ENCODE measurements at places on chromosomes 5 and 9.

GRCh38 chr5:80238778-80239679 lies 16.8 kb downstream of the SERINC5 start:
- no peak for DNase-seq

DNA sequence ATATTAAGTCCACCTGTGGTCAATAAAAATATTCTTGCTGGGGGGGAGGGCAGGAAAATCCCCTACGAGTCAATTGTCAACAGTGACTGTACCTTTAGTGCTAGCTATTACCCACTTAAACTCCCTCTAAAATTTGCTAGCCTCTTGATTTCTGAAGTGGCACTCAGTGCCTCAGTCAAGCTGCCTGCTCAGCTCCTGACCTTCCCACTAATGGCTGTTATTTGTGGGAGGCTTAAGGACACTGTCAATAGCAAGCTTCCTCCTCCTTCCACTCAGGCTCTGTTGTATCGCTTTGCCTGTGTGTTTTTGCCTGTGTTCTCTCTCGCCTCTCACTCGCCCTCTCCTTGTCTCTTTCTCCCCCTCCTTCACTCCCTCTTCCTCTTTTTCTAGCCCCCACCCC lies 140.8 kb downstream of the BNC2 start:
- no peak for DNase-seq

GRCh38 chr5:126482591-126482990 lies 59.4 kb downstream of the GRAMD2B start:
- DNase-seq = no peak

GRCh38 chr9:565528-565927 lies 276.0 kb upstream of the DMRT1 start:
- DNase-seq = no peak

DNA sequence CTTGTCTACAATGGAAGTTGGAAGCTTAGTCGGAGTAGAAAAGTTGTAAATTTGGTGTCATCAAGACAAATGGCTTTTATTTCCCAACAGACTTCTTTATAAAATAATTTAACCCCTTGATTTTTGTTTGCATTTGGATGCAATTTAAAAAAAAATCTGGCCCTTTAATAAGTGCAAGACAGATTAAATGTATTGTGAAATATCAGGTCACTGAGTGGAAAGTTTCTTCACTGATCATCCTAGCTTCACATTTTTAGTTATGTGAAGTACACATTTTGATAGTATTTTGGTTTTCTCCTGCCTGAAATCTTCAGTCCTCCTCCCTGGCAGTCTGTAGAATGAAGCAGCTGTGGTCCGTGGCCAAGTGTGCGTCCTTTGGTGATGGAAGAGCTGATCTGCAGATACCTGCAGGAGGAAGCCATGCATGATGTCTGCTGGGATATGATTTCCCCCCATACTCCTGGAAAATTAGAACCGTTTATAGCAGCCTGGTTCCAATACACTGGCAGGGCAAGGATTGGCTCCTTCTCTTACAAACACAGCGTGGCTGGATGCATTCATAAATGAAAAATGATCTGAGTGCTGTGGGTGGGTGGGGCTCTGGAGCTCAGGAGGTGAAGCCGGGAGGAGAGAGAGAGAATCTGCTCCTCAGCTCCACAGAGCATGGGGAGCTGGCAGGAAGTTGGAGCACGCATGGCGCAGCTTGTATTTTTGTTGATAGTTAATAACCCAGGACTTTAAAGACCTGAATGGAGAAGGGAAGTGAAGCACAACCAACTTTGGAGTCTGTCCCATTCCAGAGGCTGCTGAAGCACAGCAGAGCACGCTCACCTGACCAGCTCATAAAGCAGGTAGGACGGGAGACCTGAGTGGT lies 238.4 kb downstream of the GOLPH3 start:
- no peak for DNase-seq

GRCh38 chr5:60295423-60295822 lies 401.9 kb upstream of the PDE4D start:
- no peak for DNase-seq

- no peak for DNase-seq
Observed at GRCh38 chr5:4212981-4213819, 617.6 kb downstream of the IRX1 start.

GRCh38 chr5:98144116-98144515 lies 629.3 kb upstream of the RGMB start:
- DNase-seq = no peak

GRCh38 chr9:92619601-92620300 lies 50.2 kb downstream of the IPPK start:
- no peak for DNase-seq

GRCh38 chr9:88872192-88872946 lies 118.9 kb upstream of the S1PR3 start:
- DNase-seq = no peak

DNA sequence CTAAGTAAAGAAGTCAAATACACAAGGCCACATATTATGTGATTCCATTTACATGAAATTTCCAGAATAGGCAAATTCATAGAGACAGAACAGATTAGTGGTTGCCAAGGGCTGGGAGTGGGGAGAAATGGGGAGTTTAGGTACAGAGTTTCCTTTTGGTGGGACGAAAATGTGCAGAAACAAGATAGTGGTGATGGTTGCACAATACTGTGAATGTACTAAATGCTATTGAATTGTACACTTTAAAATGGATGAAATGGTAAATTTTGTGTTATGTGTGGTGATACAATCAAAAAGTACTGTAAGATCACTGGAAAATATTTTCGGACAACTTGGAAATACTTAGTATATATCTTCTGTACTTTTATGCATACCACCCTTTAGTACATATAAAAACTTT lies 15.0 kb downstream of the ECM2 start:
- DNase-seq = no peak

DNA sequence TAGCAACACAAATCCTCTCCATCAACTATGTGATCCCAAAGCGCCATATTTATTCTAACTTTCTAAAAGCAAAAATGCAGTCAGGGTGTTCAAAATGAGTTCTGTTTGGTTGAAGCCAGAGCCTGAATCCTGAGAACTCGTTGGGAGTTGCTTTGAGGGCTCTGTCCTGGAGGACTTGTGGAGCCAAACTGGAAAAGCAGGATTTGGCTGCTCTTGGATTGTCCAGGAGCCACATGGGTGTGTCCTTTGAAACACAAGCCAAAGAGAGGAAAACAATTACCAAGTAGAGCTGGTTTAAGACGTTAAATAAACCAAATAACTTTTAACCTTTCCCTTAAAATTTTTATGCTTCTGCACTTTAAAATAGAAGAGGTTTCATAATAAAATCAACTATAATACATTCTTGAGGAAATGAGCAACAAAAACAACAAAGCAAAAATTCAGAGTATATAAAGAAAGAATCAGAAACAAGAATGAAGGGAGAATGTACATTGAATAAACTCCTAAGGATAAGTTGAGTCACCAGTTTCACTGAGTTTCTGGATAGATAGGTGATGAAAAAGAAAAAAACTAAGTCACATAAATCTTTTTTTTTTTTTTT lies 13.5 kb downstream of the C5orf46 start:
- DNase-seq = no peak

- DNase-seq = no peak
Observed at GRCh38 chr9:79473704-79474103, 98.1 kb upstream of the TLE4 start.

DNA sequence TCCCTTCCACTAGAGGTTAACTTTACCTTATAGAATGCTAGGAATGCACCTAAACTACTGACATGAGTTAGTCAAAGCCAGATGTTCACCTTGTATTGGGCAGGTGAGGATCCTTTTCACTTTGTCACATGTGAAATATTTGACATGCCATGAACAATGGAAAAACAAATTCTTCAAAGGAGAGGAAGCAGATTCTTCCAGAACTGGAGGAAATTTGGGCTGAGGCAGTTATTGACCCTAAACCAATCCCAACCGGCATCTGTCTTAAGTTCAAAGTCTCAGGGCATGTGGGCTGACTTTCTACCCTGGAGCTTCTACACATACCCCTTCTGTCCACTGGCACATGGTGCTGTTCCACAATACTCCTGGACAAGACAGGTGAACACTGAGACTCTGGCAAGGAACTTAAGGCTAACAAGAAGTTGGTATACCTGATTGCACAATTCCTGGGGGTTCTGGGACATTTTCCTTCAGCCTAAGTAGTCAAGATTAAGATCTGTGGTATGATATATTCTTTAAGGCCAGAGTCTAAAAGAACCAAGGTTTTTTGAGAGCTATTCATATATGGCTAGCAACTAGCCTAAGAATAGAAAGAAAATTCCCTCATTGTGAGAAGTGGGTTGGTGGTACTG lies 2.6 kb downstream of the VLDLR start:
- no peak for DNase-seq

- no peak for DNase-seq
Observed at GRCh38 chr5:168908207-168908606, 329.0 kb upstream of the PANK3 start.

GRCh38 chr5:100668511-100668910 lies 133.3 kb downstream of the FAM174A start:
- DNase-seq = no peak

DNA sequence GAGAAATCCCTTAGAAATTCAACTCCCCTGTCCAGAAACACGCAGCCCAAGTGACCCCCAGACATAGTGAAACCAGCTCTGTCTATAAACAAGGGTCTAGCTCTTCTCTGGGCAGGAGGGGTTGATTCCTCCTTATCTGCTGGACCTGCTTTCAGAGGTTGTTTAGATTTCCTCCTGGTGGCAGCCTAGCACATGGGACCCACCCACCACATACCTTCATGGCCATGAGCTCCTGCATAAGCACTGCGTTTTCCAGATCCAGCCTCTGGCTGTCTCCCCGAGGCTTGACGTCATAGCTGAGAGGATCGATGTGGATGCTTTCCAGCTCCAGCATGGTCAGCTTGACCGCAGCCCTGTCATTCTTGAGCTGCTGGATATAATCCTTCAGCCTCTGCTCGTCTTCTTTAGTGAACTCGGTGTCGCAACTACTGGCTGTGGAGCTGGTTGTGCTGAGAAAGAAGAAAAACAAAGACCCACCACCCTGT lies 77.0 kb downstream of the DCP2 start:
- no peak for DNase-seq

DNA sequence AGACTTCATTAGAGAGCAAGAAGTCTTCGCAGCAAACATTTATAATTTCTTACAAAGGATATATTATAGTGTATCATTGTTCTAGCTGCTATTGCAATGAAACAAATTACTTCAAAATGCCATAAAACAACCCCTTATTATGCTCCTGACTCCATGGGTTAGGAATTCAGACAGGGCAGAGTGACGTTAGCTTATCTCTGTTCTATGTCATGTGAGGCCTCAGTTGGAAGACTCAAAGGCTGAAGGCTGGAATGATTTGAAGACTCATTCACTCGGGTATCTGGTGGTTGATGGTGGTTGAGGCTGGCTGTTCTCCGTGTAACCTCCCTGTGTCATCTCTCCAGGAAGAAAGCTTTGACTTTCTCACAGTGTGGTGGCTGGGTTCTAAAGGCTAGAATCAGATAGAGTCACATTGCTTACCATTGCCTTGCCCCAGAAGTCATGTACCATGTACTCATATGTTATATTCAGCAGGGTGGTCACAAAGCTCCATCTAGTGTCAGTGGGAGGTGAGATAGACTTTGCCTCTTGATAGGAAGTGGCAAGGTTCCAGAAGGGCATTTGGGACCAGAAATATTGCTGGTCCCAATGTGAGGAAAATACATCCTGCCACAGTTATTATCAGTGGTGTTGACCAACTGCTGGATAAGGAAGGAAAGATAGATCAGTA lies 226.9 kb downstream of the TMEM38B start:
- no peak for DNase-seq

GRCh38 chr5:125179612-125180011 lies 433.2 kb upstream of the ZNF608 start:
- DNase-seq = no peak

- DNase-seq = no peak
Observed at GRCh38 chr5:93054424-93055163, 526.4 kb downstream of the NR2F1-AS1 start.

GRCh38 chr9:90552317-90552716 lies 90.3 kb downstream of the DIRAS2 start:
- no peak for DNase-seq

GRCh38 chr9:70760228-70760627 lies 345.8 kb upstream of the KLF9 start:
- DNase-seq = no peak

- no peak for DNase-seq
Observed at GRCh38 chr9:93577975-93578682, 1.7 kb downstream of the PHF2 start.

DNA sequence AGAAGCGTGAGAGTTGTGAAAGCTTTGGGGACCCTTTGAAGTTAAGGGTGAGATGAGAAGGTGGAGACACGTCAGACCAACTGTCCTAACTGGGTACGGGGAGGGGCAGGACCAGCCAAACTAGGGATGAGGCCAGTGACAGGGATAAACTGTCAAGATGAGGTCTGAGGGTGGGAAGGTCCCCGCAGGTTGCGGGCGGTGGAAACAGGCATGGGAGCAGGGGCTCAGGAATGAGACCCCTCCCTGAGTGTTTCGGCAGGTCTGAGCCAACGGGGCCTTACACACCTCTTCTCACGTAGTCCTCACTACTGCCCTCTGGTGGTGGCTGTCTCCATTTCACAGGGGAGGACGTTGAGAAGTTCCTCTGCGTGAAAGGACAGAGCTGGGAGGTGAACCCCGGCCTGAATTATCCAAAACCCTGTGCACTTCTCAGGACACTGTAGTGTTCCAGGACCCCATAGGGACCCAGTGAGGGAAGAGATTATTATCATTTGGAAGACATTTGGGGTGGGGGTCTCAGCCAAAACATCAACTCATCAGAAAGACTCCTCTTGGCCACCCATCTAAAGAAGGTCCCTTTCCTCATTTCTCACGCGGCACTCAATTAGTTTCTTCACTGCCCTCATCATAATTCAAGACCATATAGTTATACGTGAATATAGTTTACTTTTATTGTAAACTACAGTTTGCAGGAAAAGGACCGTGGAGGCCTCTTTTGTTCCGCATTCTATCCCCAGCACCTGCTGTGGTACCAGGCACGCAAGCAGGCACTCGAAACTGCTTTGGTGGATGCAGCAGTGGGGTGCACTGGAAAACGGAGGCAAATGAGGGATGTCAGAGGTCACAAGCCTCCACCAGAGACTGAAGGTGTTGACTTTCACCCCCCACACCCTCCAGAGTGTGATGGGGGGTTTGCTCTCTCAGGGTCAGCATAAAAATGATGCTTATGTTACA lies 21.7 kb upstream of the NANS start:
- DNase-seq = peak; percentile 94

DNA sequence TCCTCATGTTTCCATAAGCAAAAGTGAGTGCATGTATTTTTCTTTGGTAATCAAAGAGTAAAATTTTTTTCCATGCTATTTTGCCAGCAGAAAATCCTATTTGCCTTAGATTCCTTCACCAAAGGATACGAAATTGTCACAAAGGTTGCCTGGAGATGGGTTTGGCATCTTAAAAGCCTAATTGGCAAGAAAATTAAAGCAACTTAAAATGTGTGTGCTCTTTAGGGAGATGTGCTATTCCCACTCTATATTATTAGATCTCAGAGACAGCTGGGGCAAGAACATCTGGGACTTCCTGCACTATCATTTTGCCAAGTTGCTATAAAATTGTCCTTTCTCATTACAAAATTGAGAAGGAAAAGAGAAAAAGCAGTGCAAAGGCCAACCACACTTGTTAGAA lies 146.1 kb downstream of the PLCXD3 start:
- DNase-seq = no peak

DNA sequence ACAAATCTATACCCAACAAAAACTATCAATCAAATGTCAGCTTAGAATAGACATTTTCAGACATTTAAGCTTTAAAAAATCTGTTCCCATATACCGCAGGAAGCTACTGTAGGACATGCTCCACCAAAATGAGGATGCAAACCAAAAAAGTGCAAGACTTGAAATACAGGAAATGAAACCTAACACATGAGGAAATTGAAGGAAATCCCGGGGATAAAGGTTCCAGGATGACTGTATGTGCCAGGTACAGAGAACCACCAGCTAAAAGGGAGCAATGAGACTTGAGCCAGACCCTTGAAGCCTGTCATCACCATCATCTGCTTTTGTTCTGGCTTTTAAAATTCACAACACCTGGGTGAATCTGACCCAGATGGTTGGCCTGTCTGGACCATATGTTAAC lies 21.4 kb downstream of the DIAPH1 start:
- no peak for DNase-seq
